ENCODE measurements at places on chromosomes 3 and 15.
A peak's percentile ranks its signal among the peaks of the same experiment; 100 is the strongest.

- peak; percentile 18 for DNase-seq
Observed at GRCh38 chr3:14988988-14989394, 41.6 kb downstream of the NR2C2 start.

- no peak for DNase-seq
Observed at GRCh38 chr3:32994045-32994444, 42.6 kb downstream of the CCR4 start.

DNA sequence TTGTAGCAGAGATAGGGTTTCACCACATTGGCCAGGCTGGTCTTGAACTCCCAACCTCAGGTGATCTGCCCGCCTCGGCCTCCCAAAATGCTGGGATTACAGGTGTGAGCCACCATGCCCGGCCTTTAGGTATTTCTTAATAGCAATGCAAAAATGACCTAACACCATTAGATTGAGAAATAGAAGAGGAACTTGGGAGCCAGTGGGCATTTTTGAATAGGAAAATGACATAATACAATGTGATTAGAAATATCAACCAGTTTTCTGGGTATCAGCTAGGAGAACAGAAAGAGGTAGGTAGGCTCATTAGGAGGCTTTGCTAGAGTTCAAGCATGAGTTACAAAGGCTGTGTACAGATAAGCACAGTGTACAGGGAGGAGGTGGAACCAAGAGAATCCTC is 101.8 kb upstream of the TBC1D5 start:
- no peak for DNase-seq

- no peak for DNase-seq
Observed at GRCh38 chr15:29309139-29309538, 39.5 kb upstream of the NSMCE3 start.

GRCh38 chr3:116392291-116392690 is 53.0 kb downstream of the LSAMP start:
- DNase-seq: no peak

- no peak for DNase-seq
Observed at GRCh38 chr3:118504906-118505305, 529.7 kb downstream of the IGSF11 start.

- DNase-seq: no peak
Observed at GRCh38 chr3:159174715-159175692, 373.1 kb downstream of the MFSD1 start.

All from Kasumi-1 (cell line).